ENCODE measurements at places on chromosomes 7 and 10. TPM values are rescaled to one million over a fixed set of nuclear protein-coding genes. Genes with fewer than 3 reads are reported as not detected.

Gene SEMA3A
- total RNA-seq = 9.8 TPM

Gene CASTOR2
- 9.2 TPM for total RNA-seq

Gene IGFBP1
- total RNA-seq = 3.1 TPM

Gene THSD7A
- total RNA-seq = 3.9 TPM

Gene EEPD1
- 20.5 TPM for total RNA-seq

Gene GJC3
- total RNA-seq = not detected

Gene SHH
- total RNA-seq = not detected

Gene GLRX3
- 38.5 TPM for total RNA-seq

Gene DEPP1
- total RNA-seq = 337 TPM

Gene HTR5A
- total RNA-seq = not detected

Gene NCAPG2
- 9.4 TPM for total RNA-seq

DNA sequence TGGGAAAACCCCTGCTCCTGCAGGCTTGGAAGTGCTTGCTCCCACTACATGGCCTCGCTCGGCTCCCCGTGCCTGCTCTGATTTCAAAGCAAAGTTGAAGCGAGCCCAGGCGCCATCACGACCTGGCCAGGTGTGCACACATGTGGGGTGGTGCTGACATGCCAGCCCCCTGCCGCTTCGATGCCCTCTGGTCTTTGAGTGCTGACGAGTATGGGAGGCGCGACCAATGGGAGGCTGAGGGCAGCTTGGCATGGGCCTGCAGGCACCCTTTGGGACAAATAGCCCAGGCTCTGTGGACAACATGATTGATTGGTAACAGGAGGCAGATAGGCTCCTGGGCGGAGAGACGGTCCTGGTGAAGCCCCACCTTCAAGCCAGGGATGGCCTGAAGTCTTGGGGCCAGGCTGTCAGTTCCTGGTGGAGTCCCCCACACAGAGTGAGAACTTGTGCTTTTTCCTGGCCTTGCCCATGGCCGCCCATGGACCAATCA is 252.4 kb upstream of the SEMA3A start:
- no peak for DNase-seq

DNA sequence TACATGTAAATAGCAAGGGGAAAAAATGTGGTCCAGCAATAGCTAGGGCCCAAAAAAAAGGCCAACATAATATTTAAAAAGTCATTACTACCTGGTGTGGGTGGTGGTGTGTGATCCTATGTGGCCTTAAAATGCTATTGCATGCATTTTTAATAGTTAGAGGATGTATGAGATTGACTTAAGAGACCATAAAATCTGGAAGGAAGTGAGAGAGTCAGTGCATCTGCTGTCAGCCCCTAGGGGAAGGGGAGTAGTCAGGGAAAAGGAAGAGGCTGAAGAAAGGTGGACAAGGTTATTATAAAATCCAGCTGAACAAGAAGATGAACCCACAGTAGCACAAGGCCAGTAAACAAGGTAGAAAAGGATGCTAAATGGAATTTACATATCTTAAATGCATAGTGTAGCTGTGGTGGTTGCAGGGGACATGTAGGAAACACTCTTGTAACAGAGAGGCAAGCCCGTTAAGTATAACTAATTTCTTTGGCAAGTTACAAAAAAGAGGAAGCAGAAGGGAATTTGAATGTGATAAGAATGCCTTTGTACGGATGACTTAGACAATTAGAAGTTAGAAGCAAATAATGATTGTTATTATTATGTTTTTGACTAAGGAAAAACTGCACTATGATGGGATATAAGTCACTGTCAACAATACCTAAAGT is 11.9 kb upstream of the NDUFA5 start:
- DNase-seq = no peak

DNA sequence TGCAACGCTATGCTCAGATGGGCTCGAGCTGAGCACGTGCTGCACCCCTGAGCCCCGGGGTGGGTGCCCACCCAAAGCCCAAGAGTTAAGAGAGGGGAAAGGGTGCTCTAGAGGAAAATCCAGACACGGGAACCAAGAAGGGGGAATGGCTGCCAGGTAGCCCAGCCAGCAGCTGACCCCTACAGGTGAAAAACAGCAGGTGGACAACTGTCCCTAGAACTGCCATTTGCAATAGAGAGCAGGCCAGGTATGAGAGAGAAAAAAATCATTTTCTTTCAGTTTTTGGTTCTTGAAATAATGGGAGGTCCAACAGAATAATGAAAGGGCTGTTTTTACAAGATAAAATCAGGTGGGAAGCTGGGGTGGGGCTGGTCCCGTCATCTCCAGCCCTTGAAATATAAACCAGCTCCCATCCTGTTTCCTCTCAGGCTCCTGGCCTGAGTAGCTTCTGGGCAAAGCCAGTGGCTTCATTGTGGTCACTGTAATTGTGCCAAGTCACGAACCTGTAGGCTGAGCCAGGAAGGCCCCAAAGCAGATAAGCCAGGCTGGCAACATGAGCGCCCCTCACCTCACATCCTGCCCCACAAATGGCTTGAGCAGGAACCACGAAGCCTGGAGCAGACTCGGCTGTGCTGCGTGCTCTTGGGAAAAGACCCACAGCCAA is 257.8 kb downstream of the SNX10 start:
- DNase-seq = no peak

DNA sequence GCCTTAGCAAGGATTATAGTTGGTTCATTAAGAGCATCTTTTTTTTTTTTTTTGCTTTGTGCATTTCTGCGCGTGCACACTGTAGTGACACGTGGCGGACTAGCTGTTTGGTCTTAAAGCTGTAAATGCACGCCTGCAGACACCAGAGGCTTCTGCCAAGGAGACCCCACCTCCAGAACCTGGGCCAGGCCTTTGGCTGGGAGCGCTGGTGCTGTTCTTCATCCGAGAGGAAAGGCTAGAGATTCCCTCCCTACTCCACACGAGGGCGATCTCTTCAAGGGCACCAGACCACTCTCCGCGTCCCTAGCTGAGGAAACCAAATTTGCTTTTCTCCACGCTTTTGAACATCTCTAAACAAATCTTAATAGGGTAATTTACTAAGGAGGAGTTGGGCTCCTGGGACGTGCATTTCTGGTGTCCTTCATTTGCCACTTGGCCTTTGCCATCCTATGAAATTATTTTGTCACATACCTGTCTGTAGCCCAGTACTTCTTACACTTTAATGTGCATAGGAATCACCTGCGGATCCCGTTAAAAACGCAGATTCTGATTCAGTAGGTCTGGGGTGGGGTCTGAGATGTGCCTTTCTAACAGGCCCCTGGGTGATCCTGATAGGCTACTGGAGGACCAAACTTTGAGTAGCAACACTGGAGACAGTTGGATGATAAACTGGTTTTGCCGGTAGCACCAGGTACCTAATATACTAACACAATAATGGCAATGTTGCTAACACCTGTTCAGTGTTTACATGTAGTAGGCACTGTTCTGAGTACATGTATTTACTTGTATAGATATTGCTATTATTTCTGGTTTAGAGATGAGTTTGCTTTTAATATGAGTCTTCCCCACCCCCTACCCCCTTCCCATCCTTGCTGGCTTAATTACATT is 1.3 kb upstream of the SLC26A5 start:
- no peak for DNase-seq

DNA sequence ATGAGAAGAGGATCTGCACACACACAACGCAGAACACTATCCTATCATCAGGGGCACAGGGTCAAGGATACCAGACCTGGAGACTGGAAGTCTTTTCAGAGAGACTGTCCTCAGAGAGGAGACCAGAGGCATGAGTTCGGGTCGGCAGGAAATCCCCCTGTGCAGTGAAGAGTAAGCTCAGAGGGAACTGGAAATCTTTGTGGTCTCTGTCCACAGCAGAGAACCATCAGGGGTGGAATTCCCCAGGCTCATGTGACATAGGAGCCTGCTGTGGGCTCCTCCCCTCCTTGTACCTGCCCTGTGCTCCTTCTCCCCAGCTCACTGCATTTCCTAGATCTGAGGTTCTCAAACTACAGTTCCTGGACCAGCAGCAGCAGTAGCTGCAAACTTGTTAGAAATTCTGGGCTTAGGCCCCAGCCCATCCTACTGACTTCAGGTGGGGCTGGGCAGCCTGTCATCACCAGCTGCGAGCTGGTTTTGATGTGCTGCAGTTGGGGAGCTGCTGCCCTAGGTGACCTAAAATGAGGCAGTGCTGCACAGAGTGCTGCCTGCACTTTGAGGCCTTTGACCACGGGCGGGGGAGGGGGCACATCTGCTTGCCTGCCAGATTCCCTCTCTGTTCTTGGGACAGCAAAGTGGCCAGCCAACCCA is 2.4 kb downstream of the ZMIZ2 start:
- no peak for DNase-seq

DNA sequence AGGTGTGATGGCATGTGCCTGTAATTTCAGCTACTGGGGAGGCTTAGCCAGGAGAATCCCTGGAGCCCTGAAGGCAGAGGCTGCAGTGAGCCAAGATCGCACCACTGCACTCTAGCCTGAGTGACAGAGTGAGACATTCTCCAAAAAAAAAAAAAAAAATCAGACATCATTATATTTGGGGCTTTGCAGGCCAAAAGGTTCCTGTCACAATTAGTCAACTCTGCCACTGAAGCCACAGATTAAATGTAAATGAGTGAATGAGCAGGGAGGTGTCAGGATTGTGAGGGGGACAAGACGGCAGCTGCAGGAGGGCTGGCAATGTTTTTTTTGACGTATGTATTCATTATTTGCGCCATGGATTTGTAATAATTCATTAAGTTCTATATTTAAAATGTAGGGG is 3.3 kb downstream of the ZNF33B start:
- no peak for DNase-seq

DNA sequence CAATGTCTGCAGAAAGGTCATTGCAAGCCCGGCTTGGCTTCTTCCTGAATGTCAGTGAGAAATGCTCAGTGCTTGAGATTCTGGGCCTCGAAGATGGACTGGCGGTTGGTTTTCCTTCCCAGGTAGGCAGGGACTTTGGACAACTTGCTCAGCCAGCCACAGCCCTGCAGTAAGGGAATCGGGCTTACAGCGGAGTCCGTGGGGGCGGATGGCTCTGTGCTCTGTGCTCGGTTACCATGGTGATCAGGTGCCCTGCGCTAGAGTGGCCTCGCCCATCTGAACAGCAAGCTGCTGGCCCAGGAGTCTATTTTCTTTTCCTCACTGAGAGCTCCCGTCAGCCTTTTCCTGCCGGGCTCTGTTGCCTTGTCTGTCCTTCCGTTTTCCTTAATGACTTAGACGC is 77.8 kb upstream of the SH2B2 start:
- DNase-seq = no peak

DNA sequence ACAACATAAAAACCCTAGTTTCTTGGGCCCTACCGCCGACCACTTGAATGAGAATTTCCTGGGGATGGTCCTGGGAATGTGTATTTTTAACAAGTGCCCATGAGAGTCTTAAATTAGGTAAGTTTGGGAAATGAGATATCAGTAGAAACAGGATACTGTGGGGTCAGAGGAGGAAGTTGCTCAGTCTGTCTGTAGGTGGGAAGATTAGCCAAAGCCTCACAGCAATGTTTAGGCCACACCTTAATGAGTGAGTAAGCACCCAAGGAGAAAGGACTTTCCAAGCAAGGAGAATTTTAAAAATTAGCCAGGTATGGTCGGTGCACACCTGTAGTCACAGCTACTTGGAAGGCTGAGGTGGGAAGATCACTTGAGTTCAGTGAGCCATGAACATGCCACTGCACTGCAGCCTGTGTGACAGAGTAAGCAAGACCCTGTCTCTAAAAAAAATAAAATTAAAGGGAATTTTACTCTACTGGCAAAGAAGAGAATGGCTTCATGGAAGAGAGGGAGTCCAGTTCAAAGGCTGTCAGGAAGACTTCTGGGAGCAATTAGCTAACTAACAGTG is 31.9 kb downstream of the PAPSS2 start:
- DNase-seq = no peak

DNA sequence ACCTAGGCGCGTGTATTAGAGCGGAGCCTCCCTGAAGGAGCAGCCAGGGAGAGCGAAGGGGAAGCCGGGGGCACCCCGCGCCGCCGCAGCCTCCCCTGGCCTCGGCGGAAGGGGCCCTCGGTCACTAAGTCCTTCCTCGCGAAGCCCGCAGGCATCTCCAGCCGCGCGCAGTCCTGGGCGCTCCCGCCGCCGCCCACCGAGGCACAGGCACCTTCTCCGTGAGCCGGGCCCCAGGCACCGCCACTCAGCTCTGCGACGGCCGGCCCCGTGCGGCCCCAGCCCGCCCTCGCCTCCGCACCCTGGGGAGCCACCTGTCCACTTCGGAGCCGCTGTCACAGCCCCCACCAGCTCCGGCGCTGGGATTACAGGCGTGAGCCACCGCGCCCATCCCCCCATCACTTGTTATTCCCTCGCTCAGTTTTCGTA is 80.8 kb downstream of the ZNF467 start:
- no peak for DNase-seq

GRCh38 chr7:92137557-92137956 is 3.3 kb upstream of the CYP51A1 start:
- DNase-seq = no peak

- no peak for DNase-seq
Observed at GRCh38 chr7:4270268-4270667, 411.8 kb upstream of the FOXK1 start.

GRCh38 chr10:93554316-93554663 is 12.2 kb upstream of the FFAR4 start:
- DNase-seq = no peak

- no peak for DNase-seq
Observed at GRCh38 chr10:58266003-58266825, 1.5 kb downstream of the IPMK start.

DNA sequence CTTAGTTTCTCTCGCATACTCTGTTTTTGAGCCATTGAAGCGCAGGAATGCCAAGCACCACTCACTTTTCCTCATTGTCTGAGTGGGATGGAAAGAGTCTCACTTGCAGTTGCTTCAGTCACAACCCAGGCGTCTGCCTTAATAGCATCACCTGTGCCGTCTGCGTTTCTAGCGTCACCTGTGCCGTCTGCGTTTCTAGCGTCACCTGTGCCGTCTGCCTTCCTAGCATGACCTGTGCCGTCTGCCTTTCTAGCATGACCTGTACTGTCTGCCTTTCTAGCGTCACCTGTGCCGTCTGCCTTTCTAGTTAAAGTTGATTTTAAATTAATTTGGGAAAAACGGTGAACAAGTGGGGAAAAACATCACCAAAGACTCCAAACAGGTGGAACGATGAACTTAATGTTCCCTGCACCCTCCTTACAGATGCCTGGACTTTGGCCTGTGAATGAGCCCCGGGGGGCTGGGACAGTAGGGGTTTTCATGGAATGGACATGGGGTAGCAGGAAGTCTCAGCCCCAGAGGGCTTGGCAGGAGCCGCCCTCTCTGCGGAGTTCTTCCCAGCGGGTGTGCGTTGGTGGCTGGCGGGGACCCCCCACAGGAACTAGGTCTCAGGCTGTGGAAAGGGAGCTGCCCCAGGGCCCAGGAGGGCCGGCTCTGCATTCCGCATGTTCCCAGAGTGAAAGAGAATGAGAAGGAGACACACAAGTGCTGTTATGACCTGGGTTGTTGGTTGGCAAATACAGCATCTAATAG is 3.5 kb downstream of the ZNF511 start:
- DNase-seq = no peak

- no peak for DNase-seq
Observed at GRCh38 chr7:78970440-78970916, 483.0 kb downstream of the MAGI2 start.

DNA sequence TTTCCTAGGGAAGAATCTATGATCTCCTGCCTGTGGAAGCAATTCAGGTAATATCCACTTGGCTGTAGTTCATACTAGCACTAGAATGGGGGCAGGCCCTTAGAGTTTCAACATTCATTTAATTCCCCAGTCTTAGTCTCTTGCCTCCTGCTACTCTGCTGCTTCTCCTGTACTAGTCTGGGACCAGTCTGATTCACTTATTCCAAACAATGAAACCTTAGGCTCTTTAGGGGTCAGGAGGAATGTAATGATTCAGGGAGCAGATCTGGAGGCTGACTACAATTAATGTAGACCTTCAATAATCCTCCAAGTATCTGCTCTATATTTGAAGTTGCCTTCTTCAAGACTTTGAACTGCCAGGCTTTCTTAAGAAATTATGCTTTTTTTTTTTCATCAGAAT is 101.8 kb downstream of the GNAT3 start:
- no peak for DNase-seq

All from omental fat pad (tissue), 4 donors.